ENCODE measurements at places on chromosomes 7 and 10. TPM values are rescaled to one million over a fixed set of nuclear protein-coding genes. Genes with fewer than 3 reads are reported as not detected.
A peak's percentile ranks its signal among the peaks of the same experiment; 100 is the strongest.

- DNase-seq = no peak
Measured at GRCh38 chr7:23356168-23356567, 57.0 kb downstream of the MALSU1 start.

DNA sequence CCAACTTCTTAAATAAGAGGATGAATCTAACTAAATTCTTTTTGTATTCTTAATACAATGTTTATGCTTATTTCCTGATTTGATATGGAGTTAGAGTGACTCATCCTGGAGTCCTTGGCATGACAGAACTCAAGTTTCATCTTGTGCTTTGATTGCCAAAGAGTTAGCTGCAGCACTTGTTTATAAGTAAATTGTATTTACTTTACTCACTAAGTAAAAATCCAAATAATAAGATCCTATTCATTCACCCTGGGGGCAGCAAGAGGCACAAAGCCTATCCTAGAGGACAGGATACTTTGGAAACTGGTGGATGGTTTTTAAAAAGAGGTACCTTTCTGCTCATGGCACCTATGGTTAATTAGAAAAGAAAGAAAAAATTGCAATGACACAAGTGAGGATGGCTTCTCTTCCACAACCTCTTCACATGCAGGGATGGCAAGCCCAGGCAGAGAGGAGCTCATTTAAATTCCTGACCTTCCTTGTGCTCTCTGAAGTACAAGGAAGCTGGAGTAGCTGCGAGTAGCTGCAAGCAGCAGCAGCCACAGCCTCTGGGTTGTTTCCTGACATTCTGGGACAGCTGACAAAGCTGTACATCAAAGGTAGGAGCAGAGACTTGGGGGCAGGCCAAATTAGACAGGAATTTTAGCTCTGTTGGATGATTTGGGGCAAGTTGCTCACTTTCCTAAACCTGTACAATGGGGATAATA lies 28.5 kb upstream of the CROT start:
- DNase-seq = peak; percentile 76

DNA sequence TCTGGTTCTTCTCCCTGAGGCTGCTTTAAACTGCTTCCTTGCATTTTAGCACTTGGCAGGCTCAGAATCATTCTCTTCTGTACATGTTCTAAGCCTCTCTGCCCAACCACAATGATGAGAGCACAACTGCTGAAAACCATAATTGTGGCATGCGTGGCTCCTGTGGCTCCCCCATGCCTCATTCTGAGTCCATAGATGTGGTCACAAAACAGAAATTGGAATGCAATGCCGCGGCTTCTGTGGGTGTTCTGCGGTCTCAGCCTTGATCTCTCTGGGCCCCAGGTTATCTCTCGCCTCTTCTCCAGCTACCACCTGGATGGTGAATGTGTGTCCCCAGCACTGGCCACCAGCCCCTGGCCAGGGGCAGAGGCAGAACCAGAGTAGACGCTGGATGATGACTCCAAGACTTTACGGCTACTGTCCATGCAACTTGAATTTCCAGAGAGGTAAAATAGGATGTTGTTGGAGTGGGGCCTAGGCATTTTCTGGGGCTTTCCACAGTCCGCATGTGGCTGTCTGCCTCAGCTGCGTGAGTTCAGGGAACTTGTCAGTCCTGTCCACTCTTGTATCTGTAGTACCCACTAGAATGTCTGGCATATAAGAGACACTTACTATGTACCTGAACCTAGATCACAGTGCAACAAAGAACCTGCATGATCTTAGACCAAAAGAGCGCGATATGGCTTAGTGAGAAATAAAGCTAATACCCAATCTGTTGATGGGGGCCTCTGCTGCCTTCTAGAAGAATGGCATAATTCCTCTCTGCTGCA lies 52.4 kb upstream of the ADRB1 start:
- no peak for DNase-seq

DNA sequence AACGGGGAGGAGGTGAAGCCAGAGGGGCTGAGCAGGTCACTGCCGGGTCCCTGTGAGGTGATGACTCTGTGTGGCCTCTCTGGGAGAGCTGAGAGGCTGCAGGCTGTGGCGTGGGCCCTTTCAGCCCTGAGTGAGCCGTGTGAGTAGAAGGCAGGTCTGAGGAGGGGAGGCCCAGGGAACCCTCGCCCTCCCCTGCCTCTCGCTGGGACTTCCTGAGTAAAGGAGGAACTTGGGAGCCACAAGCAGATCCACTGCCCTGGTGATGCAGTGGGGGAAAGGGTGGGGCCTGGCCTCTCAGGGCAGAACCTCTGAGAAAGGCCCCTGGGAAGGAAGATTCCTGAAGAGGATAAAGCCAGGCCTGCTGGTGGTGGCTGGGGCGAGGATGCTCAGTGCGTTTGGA lies 22.8 kb downstream of the EEPD1 start:
- DNase-seq = no peak

DNA sequence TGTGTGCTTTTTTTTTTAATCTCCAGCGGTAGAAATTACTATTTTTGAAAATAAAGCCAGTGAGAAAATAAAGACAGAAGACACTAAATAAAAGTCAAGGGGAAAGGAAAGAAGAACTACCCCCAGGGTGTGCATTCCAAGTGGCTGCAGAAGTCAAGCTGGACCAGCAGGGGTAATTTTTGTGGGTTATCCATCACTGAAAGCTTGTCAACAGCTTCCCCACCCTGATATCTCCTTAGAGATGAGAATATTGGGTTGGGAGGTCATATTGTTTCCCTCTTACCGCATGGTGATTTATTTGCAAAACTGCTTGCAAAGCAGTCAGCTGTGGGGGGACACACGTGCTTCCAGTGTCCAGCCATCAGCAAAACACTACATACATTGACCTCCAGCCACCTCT lies 46.4 kb downstream of the FAM107B start:
- no peak for DNase-seq

DNA sequence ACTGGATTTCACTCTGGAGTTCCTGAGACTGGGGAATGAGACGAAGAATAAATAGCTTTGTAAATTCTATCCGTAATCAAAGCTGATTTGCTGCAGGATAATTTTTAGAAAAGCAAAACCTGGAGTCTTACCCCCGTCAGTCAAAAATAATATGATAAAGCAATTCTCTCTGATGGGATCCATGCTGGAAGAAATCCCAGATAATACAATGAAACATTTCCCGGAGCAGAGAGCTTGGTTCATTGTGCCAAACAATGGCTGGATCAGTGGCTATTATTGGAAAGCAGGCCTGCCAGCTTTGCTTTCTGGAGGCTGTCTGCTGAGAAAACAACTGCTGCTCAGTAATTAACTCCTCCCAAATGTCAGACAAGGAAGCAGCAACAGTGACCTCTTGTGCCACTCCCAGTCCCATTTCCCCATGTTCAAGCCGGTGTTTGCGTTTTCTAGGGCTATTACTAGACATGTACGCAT lies 609.4 kb upstream of the PCDH15 start:
- DNase-seq = peak; percentile 91

DNA sequence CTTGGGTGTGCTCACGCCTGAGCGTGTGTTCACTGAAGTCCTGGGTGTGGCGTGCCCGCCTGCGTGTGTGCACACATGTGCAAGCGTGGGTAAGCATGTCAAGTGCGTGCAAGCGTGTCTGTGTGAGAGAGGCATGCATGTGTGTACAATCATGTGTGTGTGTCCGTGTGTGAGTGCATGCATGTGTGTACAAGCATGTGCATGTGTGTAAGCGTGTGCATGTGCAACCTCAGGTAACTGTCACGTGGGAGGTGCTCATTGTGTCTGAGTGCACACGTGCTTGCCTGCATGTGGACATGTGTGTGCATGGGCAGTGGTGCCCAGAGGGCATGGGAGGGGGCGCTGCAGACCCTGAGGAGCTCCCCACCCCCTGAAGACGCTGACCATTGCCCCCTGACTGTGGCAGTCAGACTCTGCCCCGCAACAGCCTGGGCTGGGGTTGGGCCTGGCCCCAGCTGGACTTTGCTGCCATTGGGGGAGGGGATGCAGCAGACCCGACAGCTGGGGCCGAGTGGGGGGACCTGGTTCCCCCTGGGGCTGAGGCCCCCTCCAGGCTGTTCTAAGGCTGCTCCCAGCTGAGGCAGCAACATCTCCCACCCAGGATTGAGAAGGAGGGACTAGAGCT lies 88.1 kb downstream of the UNCX start:
- no peak for DNase-seq

GRCh38 chr10:78259391-78259790 lies 225.7 kb downstream of the RPS24 start:
- no peak for DNase-seq

GRCh38 chr7:151179946-151180345 lies 7.1 kb downstream of the ASB10 start:
- no peak for DNase-seq

GRCh38 chr10:30812018-30812851 lies 182.7 kb upstream of the LYZL2 start:
- DNase-seq = peak; percentile 96

DNA sequence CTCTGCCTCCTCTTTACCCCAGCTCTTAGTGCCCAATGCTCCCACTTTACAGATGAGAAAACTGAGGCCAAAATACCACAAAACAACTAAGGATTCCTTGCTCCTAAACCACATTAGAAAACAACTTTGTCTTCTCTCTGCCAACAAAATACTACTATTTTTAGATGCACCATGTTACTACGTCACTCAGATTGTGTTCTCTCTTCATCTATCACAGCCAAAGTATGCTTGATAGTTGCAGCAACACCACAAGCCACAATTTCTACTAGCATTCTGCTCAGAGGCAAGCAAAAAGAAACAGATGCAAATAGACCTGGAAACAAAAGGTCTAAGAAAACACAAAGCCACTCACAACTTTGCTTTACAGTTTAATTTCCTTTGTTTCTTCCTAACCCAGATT lies 3.3 kb upstream of the PDE1C start:
- no peak for DNase-seq

DNA sequence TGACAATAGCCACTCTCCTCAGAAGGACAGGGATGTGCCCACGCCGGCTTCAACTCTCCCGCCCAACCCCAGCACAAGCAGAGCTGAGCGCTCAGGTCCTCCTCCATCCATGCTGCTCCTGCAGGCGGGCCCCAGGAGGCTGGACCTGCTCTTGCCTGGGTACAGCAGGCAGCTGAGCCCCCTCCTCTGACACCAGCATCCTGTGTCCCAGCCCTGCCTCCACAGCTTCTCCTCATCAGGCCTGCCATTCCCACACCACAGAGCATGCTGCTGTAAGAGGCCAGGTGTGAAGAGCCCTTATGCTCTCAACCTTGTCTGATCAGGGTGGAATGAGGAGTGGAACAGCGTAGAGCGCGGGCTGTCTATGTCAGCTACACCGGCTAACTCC lies 302.2 kb downstream of the PTPRN2 start:
- DNase-seq = no peak

- no peak for DNase-seq
Measured at GRCh38 chr7:23971031-23971430, 261.0 kb downstream of the STK31 start.

- no peak for DNase-seq
Measured at GRCh38 chr10:132926777-132927650, 15.4 kb downstream of the CFAP46 start.

GRCh38 chr10:35466170-35466569 lies 129.9 kb downstream of the CCNY start:
- no peak for DNase-seq

DNA sequence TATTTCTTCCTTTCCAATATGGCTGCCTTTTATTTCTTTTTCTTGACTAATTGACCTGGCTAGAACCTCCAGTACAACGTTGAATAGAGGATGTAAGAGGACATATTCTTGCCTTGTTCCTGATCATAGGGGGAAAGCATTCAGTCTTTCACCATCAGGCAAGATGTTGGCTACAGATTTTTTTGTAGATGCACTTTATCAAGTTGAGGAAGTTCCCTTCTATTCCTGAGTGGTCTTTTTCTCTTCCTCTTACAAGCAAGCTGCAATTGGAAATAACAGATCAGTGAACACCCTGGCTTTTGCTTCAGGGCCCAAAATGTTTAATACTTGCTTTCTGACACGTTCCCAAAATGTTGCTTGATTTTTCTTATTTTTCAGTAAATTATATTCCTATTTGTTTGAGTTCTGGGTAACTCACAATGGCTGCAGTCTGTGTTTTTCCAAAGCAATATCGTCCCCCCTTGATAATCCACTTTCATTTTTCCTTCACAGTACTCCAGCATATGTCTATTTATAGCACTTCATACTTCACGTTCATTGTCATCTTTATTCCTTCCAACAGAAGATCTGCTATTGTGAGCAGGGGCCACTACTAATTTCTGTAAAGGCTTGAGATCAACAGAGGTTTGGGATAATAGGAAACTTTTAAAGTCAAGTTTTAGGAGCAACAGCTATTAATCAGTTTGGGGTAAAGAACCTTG lies 11.7 kb downstream of the CPEB3 start:
- DNase-seq = peak; percentile 33

- DNase-seq = no peak
Measured at GRCh38 chr7:104767826-104768536, 246.0 kb upstream of the KMT2E start.

Gene ACTL6B
- not detected for total RNA-seq

Gene NPTX2
- total RNA-seq = 0.53 TPM

Gene GNAI1
- total RNA-seq = 19.7 TPM

Gene PKD2L1
- total RNA-seq = not detected

Gene HTRA1
- total RNA-seq = 192 TPM

Gene FAM25C
- not detected for total RNA-seq

Gene SLC18A3
- total RNA-seq = not detected

Gene LMOD2
- total RNA-seq = not detected

Gene MYO3A
- total RNA-seq = not detected

Gene HOGA1
- 0.91 TPM for total RNA-seq

Data from endothelial cell of umbilical vein (primary cell).